ENCODE measurements at places on chromosomes 12 and 14.
A peak's percentile ranks its signal among the peaks of the same experiment; 100 is the strongest.

DNA sequence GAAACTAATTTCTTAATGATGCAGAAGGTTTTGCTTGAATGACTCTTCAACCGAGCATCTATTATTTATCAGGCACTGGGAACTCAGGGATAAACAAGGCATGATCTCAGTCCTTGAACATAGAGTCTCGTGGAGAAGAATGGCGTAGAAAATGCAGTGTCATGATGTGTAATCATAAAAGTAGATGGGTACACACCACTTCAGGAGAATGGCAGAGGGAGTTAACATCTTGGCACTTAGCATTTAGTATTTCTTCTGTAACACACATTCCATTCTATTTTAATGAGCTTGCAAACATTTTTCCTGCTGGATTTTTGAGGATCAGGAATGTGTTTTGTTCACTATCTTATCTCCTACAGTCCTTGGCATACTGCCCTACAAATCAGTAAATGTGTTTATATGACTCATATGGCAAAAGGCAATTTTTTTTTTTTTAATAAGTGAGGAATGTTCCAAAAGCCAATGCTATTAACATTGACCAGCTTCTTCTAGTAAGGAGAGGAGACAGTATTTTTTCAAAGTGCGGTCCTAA is 3.8 kb downstream of the TXNRD1 start:
- DNase-seq = peak; percentile 100

- DNase-seq = no peak
Measured at GRCh38 chr14:99509871-99510555, 28.8 kb downstream of the CCNK start.

DNA sequence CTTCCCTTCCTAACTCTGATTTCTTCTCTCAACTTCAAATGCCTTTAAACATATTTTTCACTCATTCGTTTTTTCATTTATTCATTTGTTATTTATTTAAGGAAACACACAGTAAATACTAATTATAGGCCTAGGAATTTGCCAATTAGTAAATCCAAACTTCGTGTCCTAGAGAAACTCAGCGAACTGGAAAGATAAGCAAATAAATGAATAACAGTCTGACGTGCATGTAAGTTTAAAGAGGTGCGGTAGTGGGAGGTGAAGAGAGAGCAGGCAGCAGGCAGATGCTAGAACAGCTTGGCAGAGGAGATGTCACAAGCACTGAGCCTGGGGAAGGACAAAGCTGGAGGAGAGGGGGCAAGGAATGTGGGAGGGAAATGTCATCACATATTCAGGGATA is 228.2 kb downstream of the DPY19L2 start:
- no peak for DNase-seq

- no peak for DNase-seq
Measured at GRCh38 chr14:61077951-61078720, 97.1 kb downstream of the SLC38A6 start.

DNA sequence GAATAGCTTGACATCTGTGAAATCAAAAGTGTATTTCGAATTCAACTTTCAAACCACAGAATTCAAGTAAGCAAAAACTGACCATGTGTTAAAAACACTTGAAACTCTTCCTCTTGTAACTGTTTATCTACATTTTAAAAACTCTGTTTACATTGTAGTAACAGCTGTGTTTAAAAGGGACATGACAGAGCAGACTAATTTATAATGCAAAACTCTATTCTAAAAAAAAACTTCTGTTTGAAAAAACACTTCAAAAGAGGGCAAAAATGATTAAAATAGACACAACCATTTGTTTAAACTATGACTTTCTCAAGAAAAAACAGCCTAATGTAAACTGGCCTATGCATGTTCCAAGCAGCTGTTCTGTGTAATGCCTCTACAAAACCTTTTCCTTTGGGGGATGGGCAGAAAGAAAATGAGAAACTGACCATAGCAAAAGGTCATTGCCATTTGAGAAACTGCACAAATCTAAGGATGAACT is 149.1 kb upstream of the HMGA2 start:
- DNase-seq = no peak

DNA sequence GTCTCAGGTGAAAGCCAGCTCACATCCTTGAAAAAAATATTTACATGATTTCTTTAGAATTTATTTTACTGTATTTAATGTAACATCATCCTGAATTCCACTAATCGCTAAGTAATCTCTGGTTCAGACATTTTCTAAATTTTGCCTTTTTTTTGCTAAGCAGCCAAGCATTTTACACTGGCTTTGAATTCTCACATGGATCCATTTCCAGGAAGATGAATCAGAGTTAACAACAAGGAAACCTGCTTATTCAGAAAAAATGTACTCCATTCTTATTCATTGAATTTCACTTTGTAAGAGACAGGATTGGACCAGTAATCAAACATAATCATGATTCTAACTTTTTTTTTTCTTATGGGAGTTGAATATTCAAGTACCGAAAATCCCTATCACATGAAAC is 1785.1 kb upstream of the FLRT2 start:
- no peak for DNase-seq

DNA sequence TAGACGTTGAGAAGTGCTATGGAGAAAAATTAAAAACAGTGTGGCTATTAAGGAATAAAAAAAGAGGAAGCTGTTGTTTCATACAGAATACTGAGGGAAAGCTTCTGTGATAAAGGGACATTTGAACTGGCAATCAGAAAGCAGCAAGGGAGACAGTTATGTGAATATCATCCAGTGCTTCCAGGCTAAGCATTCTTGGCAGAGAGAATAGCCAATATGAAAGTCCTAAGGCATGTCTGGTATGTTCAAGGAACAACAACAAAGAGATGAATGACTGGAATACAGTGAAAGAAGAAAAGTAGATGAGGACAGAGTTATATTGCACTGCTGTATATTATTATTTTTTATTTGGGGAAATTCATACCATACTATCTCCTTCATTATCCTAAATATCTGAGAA is 23.9 kb downstream of the SCAF11 start:
- DNase-seq = peak; percentile 85

DNA sequence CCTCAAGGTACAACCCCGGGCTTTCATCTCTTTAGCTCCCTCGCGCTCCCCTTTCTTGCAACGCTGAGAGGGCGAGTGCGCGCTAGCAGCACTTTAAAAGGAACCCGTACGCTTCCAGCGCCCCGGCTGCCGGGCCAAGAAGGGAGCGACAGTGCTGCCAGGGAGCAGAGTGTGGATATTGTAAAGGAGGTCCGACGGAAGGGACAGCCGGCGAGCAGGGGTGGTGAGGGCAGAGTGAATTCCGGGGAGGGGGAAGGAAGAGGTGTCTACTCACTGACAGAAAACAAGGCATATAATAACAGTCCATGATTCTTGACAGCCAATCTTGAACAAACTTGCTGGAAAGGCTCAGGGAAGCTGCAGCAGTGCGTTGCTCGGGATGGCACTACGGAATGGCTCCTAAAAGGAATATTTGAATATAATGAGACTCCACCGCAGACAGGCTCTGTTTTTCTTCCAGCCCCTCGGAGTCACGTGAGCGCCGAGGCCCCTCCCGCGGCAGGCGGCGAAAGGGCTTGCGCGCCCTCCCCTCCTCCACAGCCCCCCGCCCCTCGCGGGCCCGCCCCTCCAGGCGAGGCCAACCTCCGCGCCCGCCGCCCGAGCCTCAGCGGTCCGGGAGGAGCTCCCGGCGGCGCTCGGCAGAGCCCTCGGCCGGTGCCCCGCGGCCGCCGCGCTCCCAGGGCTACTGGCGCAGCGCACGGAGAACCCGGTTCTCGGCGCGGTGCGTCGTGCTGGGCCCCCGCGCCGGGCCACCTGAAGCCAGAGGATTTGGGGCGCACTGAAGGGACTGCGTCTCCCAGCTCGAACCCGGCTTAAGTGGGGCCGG is 3.4 kb downstream of the BMP4 start:
- peak; percentile 73 for DNase-seq

GRCh38 chr14:69535230-69535848 is 39.3 kb downstream of the CCDC177 start:
- DNase-seq = peak; percentile 41

DNA sequence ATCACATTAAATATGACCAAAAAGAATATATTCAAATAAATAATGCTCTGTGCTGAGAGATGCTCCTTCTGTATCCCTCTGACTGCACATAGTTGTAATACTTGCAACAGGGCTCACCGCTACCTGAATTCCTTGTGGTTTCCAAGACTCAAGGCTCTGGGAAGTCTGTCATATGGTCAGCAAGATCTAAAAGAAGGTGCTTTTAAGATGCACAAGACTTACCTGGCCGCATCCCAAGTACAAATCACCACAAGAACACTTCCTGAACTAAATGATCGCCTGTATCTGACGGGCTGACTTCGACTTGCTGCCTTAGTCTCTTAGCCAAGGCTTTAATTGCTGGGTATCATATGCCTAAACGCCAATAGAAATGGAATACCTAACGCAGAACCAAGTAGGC is 67.2 kb downstream of the HECTD4 start:
- peak; percentile 51 for DNase-seq

DNA sequence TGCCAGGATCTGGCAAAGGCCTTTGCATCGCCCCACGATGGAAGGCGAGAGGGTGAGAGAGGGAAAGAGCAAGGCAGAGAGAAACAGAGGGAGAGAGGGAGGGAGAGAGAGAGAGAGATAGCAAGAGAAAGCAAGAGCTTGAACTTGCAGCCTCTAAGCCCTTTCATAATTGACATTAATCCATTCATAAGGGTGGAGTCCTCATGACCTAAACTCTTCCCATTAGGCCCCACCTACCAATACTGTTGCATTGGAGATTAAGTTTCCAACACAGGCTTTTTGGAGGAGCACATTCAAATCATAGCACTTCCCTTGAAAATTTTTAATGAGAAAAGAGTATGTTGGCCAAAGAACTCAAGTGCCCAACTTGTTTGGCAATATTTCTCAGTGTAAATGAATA is 48.6 kb upstream of the ZDHHC17 start:
- DNase-seq = no peak

DNA sequence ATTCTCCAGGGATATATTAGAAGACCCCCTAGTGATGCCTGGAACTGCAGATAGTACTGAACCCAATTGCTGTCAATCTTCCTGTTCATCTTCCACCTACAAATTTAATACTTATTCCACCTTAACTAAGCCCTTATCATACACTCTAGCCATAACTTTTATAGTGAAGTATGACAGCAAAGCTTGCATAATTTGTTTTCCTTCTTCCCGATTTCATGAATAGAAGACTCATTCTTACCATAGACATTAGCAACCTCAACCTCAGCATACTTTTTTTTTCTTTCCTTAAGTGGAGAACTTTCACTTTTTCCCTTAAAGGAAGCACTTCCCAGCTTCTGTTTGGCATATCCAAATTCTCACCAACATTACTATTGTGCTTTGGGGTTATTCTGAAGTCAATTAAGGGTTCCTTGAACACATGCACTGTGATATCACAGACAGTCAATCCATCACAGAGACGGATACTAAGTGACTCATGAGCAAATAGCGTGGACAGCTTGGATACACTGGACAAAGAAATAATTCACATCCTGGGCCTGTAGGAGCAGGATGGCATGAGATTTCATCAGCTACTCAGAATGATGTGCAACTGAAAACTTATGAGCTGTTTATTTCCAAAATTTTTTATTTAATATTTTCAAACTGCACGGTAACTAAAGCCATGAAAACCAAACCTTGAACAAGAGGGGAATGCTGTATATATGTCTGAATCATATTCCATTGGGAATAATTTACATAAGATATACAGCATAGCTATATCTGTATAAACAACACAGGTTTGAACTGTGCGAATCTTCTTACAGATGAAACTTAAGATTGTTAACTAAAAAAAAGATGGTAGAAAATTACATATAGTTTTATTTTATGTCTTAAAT is 63.9 kb downstream of the SYT1 start:
- DNase-seq = peak; percentile 93

- DNase-seq = peak; percentile 98
Measured at GRCh38 chr12:59597385-59597781, 1.6 kb downstream of the SLC16A7 start.

- DNase-seq = no peak
Measured at GRCh38 chr12:11868027-11868426, 202.7 kb upstream of the BCL2L14 start.

DNA sequence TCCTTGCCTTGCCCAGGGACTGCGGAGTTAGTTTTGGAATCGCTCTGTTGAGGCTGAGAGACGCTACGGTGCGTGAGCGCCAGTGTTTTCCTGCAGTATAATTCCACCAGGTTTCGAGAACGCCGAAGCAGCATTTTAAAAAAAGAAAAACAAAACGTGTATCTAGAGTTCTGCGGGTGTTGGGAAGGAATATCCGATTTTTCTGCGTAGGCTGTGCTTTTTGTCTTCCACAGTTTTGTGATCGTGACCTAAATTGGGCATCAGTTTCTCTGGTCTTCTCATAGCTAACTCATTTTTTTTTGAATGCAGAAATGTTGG is 778 bp downstream of the DNM1L start:
- DNase-seq = no peak

DNA sequence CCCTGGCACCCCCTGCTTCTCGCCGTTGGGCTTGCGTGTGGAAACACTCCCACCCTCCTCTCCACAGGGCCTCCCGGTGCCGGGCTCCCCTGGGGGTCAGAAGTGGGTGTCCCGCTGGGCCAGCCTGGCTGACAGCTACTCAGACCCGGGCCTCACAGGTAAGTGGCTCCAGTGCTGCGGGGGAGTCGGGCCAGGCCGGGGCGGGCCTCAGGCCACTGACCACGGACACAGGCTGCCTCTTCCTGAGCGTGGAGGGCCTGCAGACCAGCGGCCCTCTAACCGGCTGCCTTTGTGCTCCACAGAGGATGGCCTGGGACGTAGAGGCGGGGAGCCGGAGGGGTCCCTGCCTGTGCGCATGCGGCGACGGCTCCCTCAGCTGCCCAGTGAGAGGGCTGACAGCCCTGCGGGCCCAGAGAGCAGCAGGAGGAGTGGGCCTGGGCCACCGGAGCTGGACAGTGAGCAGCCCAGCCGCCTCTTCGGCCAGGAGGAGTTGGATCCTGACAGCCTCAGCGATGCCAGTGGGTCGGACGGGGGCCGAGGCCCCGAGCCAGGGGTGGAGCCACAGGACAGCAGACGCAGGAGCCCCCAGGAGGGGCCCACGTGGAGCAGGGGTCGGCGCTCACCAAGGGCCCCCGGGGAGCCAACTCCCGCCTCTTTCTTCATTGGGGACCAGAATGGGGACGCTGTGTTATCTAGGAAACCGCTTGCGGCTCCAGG is 21.1 kb downstream of the CEP170B start:
- DNase-seq = no peak

DNA sequence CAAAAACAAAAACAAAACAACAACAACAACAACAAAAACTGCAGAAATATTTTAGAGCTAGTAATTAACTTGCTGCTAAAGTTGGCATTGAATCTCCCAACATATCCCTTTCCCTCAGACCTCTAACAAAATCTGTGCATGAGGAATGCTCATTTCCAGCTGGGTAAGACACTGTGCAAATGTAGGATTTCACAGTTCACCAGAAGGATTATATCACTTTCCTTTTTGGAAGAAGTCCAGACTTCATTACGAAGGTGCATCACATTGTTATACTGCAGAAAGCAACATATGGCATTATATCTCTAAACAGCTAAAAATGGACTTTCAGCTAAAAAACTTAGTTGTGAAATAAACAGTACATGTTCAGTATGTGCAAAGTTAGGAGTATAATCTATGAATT is 341.8 kb downstream of the FSCB start:
- DNase-seq = no peak

DNA sequence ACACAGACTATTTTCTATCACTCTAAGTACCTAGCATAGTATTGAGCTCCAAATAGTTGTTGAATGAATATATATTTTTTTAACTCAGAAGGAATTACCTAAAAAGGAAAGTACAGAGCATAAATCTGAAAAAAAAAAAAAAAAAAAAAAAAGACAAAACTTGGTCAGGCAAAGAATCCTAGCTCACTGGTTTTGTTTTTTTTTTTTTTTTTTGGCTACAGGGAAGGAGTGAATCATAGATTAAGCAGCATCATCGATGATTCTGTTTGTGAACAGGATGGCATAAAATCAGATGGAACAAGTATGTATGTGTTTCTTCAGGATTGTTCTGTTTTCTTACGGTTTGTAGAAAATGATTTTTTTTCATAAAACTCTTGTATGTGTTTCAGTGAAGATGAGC is 66.1 kb upstream of the BCAT1 start:
- DNase-seq = no peak

All from amniotic epithelial cell (primary cell).